ENCODE measurements at places on chromosomes 13 and 19.

DNA sequence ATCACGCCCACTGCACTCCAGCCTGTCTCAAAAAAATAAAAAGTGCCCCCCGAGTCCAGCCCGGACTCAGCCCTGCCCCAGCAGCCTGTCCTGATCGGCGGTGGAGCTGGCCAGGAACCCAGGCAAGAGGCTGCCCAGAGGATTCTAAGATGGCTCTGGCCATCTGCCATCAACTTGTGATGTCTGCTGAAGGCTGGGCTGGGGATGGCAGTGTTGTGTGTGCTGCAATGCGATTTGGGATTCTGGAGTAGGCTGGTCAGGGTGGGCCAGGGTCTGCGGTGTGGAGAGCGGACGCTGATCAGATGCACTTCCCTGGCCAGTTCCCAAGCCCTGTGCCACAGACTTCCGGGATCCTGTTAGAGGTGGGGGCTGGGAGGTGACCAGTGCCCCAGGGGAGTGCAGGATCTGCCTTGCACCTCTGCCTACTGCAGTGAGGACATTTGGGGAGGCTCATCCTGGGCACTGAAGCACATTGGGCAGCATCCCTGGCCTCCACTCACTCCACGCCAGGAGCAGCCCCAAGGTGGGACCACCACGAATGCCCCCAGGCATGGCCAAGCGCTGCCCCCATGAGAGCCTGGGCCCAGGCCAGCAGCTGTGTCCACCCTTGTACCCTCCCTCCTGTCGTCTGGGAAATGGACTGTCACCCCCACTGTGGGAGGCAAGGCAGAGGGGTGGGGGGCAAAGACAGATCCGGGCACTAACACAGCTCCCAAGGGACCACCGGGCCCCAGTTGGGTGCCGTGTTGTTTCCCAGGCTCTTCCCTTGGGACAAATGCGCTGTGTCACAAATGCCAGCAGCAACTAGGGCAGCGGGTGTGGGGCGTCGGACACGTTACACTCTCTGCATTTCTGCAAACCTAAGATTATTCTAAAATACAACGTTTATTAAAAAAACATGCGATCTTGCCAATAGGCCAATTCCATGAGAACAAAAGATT, 3.4 kb upstream of the TBXA2R start:
- DNase-seq = no peak
- no peak overlapping the region for H3K27ac ChIP-seq
- no peak overlapping the region for H3K4me3 ChIP-seq
- H3K27me3 ChIP-seq = peaks cover 13% of the 10 kb centered on the region
- H3K4me1 ChIP-seq = peaks cover 14% of the 10 kb centered on the region

DNA sequence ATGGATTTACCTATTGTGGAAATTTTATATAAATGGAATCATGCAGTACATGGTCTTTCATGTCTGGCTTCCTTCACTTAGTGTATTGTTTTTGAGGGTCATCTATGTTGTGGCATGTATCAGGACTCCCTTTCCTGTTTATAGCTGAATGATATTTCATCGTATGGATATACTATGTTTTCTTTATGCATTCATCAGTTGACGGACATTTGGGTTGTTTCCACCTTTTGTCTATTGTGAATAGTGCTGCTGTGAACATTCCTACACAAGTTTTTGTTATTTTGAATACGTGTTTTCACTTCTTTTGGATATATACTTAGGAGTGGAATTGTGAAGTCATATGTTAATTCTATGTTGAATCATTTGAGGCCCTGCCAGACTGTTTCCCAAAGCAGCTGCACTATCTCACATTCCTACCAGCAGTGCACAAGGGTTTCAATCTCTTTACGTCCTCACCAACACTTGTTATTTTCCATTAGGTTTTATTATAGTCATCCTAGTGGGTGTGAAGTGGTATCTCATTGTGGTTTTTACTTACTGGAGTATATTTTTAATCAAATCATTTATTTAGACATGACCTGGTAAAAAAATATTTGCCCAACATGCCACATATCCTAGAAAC, 262.7 kb downstream of the DLEU7 start:
- H3K27ac ChIP-seq = no peak overlapping the region
- no peaks in the 10 kb centered on the region for H3K36me3 ChIP-seq
- H3K4me3 ChIP-seq = no peak overlapping the region
- H3K4me1 ChIP-seq = peaks cover 12% of the 10 kb centered on the region
- no peak for DNase-seq
- no peaks in the 10 kb centered on the region for H3K27me3 ChIP-seq

GRCh38 chr13:44244288-44244687, 129.3 kb upstream of the SERP2 start:
- H3K27me3 ChIP-seq = no peaks in the 10 kb centered on the region
- no peaks in the 10 kb centered on the region for H3K36me3 ChIP-seq
- DNase-seq = no peak
- H3K4me3 ChIP-seq = no peak overlapping the region
- H3K27ac ChIP-seq = no peak overlapping the region
- H3K4me1 ChIP-seq = peaks cover 6% of the 10 kb centered on the region

- no peak overlapping the region for H3K4me3 ChIP-seq
- peaks cover 45% of the 10 kb centered on the region for H3K36me3 ChIP-seq
- no peaks in the 10 kb centered on the region for H3K27me3 ChIP-seq
- no peaks in the 10 kb centered on the region for H3K4me1 ChIP-seq
- no peak overlapping the region for H3K27ac ChIP-seq
Measured at GRCh38 chr19:5078182-5078581, 109.3 kb downstream of the KDM4B start.

- H3K4me3 ChIP-seq = no peak overlapping the region
- no peaks in the 10 kb centered on the region for H3K36me3 ChIP-seq
- no peaks in the 10 kb centered on the region for H3K4me1 ChIP-seq
- no peak for DNase-seq
- no peaks in the 10 kb centered on the region for H3K27me3 ChIP-seq
Measured at GRCh38 chr13:55937180-55937579, 1203.5 kb upstream of the PRR20A start.

DNA sequence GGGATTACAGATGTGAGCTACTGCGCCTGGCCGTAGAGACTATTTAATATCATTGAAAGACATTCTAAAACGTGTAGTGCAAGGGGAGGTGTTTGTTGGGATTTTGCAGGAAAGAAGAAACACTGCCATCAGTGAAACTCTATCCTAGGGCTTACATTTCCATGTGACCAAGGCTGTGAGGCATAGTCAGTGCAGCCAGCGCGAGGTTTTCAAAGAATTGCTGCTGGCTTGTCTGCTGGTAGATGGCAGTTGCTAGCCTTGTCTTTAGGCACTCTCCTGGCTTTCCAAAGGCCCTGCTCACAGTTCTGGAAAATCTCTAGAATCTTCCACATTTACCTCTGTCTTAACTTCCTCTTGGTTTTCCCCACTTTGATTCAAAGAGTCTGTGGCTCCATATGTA, 77.5 kb downstream of the GPC6 start:
- H3K4me1 ChIP-seq = no peaks in the 10 kb centered on the region
- no peak overlapping the region for H3K27ac ChIP-seq
- H3K4me3 ChIP-seq = no peak overlapping the region
- no peak for DNase-seq

GRCh38 chr13:75445717-75446499, 36.1 kb downstream of the TBC1D4 start:
- H3K27me3 ChIP-seq = no peaks in the 10 kb centered on the region
- H3K4me3 ChIP-seq = no peak overlapping the region
- H3K36me3 ChIP-seq = no peaks in the 10 kb centered on the region

GRCh38 chr19:34096020-34096915, 76.0 kb upstream of the LSM14A start:
- H3K36me3 ChIP-seq = no peaks in the 10 kb centered on the region
- DNase-seq = no peak
- no peaks in the 10 kb centered on the region for H3K4me1 ChIP-seq
- H3K27ac ChIP-seq = no peak overlapping the region

- H3K27me3 ChIP-seq = peaks cover 23% of the 10 kb centered on the region
- no peaks in the 10 kb centered on the region for H3K36me3 ChIP-seq
- H3K27ac ChIP-seq = no peak overlapping the region
- H3K4me3 ChIP-seq = no peak overlapping the region
- DNase-seq = no peak
Measured at GRCh38 chr19:29524201-29524911, 1.4 kb upstream of the VSTM2B start.
